ENCODE measurements at places on chromosomes 16 and 17. TPM values are rescaled to one million over a fixed set of nuclear protein-coding genes. Genes with fewer than 3 reads are reported as not detected.

Gene RCVRN
- polyA plus RNA-seq = 0.76 TPM

Gene LRRC37A
- 3.2 TPM for polyA plus RNA-seq

DNA sequence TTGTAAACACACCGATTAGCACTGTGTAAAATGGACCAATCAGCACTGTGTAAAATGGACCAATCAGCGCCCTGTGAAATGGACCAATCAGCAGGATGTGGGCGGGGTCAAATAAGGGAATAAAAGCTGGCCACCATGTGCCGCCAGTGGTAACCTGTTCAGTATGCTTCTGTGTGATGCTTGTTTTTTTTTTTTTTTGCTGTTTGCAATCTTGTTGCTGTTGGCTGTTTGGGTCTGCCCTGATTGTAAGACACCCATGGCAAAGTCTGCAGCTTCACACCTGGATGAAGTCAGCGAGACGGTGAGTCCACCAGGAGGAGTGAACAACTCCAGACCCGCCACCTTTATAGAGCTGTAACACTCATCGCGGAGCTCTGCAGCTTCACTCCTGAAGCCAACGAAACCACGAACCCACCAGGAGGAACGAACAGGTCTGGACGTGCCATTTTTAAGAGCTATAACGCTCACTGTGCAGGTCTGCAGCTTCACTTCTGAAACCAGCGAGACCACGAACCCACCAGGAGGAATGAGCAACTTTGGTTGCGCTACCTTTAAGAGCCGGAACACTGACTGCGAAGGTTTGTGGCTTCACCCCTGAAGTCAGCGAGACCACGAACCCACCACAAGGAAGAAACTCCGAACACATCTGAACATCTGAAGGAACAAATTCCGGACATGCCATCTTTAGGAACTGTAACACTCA, 85.0 kb upstream of the MED9 start:
- DNase-seq = no peak

Gene DNASE1L2
- 0.79 TPM for polyA plus RNA-seq

Gene FOXN1
- not detected for polyA plus RNA-seq

GRCh38 chr16:81130126-81130525, 33.9 kb upstream of the GCSH start:
- no peak for DNase-seq

- no peak for DNase-seq
Measured at GRCh38 chr16:79264237-79265109, 336.1 kb downstream of the MAF start.

Gene MEFV
- polyA plus RNA-seq = 0.19 TPM

Gene KRTAP29-1
- not detected for polyA plus RNA-seq

Gene CD300E
- polyA plus RNA-seq = 0.32 TPM

- DNase-seq = no peak
Measured at GRCh38 chr17:1034652-1035210, 37.8 kb downstream of the TIMM22 start.

DNA sequence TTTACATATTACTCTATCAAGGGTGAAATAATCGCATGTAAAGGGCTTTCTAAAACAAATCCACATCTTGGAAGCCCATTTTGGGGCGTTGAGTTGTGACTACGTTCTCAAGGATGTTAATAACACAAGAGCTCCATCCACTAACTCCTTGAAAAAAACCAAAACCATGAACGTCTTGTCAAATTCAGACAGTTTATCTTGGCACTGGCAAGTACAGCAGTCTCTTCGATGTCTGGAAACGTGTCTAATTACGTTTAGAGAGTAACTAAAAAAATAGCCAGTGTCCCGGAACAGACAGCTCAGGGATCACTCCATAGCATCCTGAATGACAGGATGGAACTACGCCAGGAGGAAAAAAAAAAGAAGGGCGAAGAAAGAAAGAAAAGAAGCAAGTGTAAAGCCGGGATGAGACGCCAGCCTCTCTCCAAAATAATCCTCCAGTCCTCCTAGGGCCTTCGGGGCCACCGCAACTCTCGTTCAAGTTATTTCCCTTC, 954 bp downstream of the MYO1D start:
- DNase-seq = peak; percentile 43

GRCh38 chr17:74045608-74046280, 157.7 kb upstream of the RPL38 start:
- DNase-seq = no peak

Gene MT4
- polyA plus RNA-seq = not detected

DNA sequence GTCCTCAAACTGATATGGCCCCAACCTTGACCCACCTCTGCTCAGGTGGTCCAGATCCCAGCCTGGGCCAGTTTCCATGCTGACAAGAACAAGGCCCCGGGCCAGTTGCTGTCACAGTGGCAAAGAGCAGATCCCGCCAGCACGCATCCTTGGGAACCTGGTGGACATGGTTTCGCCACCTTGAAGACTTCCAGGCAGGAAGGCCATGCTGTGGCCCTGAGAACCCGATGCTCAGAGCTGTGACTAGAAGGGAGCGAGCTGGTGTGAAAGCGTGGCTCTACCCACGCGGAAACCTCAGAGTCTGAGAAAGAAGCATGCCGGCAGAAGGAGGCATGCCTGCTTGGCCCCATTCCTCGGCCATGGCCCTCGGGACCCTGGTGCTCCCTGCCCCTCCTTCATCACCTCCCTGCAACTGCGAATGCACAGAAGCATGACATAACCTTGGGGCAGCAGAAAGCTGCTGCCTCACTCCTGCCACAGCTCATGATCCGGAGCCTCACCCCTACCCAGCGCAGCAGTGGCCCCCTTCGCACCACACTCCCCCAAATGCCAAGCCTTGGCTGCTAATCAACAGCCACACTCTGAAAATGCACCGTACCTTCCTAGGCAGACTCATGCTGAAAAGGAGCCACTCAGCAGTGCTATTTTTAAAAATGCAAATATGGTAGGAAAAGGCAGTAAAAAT, 33.2 kb downstream of the UBE2O start:
- no peak for DNase-seq

Gene OSGIN1
- polyA plus RNA-seq = 0.54 TPM

- DNase-seq = no peak
Measured at GRCh38 chr17:38343608-38344419, at the start of gene GPR179. Gene GPR179 (minus strand): TSS chr17:38343956. CDS start chr17:38343789, 167 bp downstream.

- DNase-seq = no peak
Measured at GRCh38 chr17:74342224-74342623, 16.2 kb downstream of the KIF19 start.

DNA sequence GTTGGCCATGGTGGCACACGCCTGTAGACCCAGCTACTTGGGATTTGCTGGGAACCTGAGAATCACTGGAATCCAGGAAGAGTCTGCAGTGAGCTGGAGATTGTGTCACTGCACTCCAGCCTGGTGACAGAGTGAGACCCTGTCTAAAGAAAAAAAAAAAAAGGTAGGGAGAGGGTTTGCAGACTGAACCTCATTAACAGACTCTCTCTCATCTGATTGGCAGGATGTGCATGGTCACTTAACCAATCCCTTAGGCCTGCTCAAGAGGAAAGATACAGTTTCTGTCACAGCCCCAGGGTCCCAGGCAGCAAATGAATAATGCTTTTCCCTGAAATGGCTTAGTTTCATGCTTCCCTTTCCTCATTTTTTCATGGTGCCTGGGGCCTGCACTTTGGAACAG, 160.5 kb upstream of the KCNJ16 start:
- DNase-seq = no peak

DNA sequence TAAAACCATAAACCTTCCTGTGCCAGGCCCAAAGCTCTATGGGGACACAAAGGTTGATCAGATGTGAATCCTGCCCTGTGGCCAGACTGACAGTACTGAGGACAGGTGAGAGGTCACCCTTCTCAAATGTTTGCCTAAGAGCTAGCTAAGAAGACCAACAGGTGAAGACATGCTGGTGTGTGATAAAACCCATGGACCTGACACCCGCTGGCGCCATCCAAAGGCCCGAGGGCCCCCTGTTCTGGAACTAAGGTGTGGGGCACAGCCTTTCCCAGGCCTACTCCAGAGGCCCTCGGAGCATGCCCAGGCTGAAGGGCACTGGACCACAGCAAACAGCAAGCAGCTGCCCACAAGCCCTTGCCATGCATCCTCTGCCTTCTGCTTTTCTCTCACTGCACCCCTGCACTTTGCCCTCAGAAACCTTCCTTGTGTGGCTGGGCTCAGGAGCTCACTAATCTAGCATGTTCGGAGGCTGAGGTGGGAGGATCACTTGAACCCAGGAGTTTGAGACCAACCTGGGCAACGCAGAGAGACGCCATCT, 5.2 kb upstream of the CDK3 start:
- DNase-seq = no peak

Gene MFSD6L
- 0.31 TPM for polyA plus RNA-seq

DNA sequence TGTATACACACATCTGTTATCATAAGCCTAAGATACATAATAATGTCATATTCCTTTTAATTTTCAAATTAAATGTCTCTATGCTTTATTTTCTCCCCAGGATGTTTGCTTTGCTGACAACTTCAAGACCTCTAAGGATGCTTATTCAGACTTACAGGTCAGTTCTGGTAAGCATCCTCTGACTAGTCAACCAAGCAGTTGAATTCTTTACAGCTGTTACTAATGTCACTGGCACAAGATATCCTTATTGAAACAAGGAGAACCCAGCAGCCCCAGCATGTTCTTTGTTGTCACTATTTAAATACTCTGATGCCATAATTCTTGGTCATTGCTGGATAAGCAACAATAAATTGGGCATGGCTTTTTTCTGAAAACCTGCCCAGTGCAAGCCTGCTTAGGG, 232.3 kb upstream of the PMFBP1 start:
- no peak for DNase-seq

Gene EPN2
- 24.5 TPM for polyA plus RNA-seq

Gene CDK5R1
- polyA plus RNA-seq = 8.3 TPM

DNA sequence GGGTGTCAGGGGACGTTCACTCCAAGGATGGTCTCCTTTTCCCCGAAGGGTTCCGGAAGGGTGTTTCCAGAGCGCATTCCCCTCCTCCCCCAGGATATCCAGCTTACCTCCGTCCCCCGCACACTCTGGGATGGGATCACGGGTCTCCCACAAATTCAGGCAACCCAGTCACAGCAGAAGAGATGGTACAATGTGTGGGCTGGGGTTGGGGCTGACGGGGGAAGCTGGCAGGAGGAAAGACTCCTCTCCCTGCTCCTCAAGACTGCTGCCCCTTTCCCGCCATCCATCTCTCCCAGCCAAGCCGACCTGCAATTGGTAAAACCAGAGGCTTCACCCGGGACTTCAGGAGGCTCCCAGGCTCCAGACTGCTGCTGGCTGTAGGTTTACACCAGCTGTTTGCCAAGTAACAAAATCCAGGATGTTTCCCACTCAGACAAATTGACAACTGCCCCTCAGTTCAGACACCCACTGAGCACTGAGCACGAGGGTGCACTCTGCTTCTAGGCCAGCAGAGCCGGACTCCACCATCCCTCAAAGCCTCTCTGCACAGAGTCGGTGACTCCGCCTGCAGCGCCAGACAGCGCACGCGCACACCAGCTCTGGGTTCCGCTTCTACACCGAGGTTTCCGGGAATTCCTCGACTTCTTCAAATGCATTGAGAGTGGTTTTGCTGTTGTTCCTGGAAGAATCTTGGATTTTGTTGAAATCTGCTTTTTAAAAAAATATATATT, 37.7 kb downstream of the ASPA start:
- no peak for DNase-seq

Gene KRT13
- polyA plus RNA-seq = not detected

GRCh38 chr16:69619514-69619913, 53.7 kb downstream of the NFAT5 start:
- DNase-seq = no peak

GRCh38 chr17:64484380-64484779, 12.5 kb downstream of the POLG2 start:
- DNase-seq = no peak

Gene TMEM98
- 57.5 TPM for polyA plus RNA-seq

Gene IQCK
- polyA plus RNA-seq = 16.3 TPM

Gene SPNS2
- polyA plus RNA-seq = 6.8 TPM

GRCh38 chr17:53736516-53737240, 86.0 kb upstream of the KIF2B start:
- no peak for DNase-seq

GRCh38 chr16:86783636-86784626, 205.6 kb downstream of the FOXL1 start:
- no peak for DNase-seq

DNA sequence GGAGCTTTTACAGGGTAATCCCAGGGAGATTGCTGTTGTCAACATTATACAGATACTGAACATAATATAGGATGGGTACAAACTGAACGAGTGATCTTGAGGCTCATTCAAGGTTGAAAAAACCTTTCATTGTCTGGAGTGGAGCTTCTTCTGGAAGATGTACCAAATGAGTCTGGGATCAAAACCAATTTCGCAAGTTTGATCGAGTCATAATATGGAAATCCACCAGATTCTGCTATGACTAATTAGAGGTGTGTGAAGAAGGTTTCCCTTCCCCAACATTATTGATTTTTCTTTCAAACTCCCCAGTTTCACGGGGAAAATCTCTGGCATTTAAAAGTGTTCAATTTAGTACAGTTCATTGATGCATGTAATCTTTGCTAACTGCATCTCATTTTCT, 324.1 kb downstream of the ZFHX3 start:
- no peak for DNase-seq

- DNase-seq = no peak
Measured at GRCh38 chr17:17740615-17741348, 59.5 kb downstream of the RAI1 start.

Gene BICDL2
- polyA plus RNA-seq = not detected

Gene COIL
- 16.2 TPM for polyA plus RNA-seq

GRCh38 chr16:85916141-85916890, 17.4 kb downstream of the IRF8 start:
- no peak for DNase-seq

Gene RAB40C
- polyA plus RNA-seq = 8.8 TPM
